Activated T-helper 1 cell treated with anti-CD3 and anti-CD28 coated beads, Interleukin-12 subunit alpha, Interleukin-12 subunit beta, Interleukin-2, Interleukin-4 antibody, amounts not matched to agents 30 ng/mL and 10 ng/mL and 1 ng/mL, durations not matched to agents 14 hours and 24 hours and 36 hours (primary cell): ENCODE measurements at places on chromosomes 12 and 14.

- DNase-seq: no peak
Measured at GRCh38 chr14:99747582-99748330, 45.5 kb upstream of the EML1 start.

DNA sequence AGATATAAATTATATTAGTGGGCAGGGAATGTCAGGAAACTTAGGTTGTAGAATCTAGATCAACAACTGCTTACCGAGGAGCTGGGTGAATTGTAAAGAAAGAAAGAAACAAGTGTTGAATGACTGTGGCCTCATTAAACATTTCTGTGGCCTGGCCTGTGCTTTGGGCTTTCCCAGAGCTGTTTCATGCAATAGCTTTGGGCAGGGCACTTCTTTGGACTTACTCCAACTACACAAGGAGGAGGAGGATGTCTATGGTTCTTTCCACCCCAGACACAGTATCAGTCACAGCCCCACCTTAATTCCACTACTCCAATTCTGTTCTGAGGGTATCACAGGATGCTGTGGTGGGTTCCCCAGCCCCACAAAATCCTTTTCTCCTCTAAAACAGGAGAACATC, 38.0 kb downstream of the DPF3 start:
- DNase-seq: no peak

DNA sequence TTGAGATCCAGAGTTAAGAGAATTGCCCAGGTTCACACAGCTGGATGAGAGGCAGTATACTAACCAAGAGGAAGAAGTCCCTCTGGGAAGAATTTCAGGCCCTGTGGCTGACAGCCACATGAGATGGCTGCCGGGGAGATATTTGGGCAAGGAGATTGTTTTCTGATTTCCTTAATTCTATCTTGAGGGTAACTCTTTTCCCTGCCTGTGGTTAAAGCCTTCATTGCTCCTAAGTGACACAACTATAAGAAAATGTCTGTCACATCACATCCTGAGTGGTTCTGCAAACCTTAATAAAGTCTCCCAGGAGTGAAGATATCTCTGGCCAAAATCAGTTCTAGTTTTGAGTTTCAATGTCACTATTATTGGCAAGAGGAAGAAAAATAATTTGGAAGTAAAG, 9.6 kb downstream of the ARHGDIB start:
- DNase-seq: no peak

DNA sequence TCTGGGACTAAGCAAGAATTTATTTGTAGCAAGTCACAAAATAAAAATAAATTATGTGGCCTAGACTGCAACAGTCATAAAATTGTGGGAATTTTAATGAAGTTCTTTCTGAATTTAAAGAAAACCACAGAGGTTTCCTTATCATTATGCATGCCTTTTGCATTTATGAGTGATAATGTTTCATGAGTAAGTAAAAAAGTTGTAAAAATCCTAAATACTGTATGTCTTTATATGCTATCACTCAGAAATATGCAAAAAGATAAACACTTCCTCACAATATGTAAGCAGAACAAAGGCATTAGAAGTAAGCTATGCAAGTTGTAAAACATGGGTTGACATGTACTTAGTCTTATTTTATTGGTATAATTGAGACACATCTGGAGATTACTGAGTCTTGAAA, 239.4 kb upstream of the PDE3A start:
- no peak for DNase-seq

GRCh38 chr12:100666588-100666987, 93.1 kb downstream of the GAS2L3 start:
- DNase-seq: no peak

DNA sequence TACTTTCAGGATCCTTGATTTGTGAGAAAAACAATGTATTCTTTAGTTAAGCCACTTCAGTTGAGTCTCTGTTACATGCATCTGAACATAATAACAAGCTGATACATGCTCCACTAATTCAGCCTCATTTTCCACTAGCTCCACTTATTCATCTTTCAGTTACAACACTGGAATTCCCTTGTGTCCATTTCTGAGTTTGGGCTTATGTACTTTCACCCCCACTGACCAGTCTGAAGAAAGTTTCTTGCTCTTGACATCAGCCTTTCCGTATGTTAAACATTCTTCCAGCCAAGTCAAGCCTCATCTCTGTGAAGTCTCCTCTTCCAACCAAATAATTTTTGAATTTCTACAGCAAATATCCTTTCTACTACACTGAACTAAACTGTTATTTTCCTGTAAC, 592.5 kb upstream of the NOVA1 start:
- DNase-seq: no peak

DNA sequence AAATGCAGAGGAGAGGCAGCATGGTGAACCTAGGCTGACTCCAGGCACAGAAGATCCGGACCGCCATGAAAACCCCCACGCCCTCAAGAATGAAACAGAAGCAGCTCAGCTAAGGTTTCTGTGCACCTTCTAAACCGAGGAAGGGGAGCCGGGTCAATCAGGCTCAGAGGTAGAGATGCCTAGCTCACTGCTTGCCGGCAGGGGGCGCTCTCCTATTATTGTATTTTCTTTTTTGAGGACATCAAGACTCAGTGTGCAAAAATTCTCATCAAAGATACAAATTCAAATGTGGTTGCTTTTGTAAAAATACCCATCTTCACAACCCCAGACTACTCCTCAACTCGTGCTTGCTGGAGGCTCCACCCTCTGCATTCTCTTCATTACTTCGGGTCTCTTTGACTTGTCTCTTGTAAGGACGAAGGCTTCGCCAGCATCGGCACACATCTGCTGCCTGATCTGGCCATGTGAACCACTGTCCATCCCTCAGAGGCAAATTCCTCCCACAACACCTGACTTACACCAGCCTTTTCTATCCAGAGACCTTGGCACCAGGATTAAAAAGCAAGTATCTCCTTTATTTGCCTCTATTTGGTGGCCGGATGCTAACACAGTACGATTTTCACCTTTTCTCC, 33.4 kb upstream of the RNASE3 start:
- DNase-seq: peak; percentile 56

DNA sequence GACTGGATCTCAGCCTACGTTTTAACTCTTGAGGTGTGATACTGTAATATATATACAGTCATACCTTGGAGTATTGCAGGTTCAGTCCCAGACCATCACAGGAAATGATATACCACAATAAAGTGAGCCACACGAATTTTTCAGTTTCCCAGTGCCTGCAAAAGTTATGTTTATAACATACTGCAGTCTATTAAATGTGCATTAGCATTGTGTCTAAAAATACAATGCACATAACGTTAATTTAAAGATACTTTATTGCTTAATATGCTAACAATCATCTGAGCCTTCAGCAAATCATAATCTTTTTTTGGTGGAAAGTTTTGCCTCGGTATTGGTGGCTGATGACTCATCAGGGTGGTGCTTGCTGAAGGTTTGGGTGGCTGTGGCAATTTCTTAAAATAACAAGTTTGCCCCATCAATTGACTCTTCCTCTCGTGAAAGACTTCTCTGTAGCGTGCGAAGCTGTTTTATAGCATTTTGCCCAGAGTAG, 18.9 kb downstream of the PYROXD1 start:
- DNase-seq: peak; percentile 54

DNA sequence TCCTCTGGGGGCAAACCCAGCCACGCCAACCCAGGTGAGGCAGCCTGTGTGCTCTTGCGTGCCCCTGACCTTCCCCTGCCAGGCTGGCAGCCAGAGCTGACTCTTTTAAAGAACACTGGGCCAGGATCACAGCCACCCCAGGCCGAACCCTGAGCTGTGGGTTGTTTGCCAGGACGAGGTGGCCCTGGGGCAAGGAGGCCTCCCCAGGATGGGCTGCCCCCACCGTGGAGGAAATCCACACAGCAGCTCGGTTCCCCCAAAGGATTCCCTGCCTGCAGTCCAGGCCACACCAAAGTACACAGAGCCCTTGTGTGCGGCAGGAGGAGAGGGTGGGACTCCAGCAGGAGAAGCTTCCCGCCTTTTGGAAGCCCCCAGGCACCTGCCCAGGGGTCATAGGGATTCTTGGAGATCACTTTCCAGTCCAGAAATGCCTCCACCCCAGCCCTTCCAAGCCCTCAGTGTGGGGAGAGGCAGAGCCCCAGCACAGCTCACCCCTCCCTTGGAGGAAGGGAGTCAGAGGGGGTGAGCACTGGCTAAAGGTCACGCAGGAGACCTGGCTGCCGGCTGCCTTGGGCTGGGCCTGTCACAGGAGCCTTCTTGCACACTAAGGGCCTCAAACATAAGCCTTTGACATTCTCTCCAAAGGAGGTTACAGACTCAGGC, 115.6 kb downstream of the CALM1 start:
- DNase-seq: no peak

DNA sequence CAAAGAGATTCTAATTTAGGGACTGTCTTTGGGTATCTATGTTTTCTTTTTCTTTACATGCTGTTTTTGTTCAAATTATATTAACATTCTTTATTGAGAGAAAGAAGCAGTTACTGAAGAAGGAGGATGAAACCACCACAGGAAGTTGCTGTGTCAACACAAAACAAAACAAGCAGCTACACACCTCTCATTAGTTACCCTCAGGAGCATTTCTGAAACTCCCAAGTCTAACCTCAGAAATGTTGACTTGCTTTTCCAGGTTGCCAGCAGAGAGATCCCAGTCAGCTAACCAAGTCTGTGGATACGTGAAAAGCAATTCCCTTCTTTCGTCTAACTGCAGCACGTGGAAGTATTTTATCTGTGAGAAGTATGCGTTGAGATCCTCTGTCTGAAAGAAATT, 33.5 kb downstream of the CLEC1A start:
- DNase-seq: no peak

DNA sequence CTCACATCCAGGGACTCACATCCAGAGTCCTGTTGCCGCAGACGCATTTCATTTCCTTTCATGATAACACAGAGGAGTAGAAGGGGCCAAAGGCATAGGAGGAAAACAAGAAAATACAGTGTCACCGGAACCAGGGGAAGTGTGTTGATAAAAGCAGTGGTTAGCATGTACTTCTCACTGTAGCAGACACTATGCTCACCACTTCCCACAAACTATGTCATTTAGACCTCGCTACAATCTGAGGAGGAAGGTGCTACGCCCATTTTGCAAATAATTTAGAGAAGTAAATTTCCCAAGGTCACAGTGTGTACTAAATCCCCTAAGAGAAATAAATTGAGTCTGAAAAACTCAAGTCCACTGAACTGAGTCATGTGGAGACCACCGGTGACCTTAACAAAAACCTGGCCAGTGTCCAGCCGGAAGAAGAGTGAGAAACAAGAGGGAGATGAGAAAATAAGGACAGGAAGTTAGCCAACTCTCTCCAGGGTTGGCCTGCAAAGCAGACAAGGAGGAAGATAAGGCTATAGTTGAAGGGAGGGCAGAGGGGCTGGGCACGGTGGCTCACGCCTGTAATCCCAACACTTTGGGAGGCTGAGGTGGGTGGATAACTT, 25.8 kb upstream of the TMCC3 start:
- DNase-seq: no peak
